ENCODE measurements at places on chromosomes 13 and 19.

DNA sequence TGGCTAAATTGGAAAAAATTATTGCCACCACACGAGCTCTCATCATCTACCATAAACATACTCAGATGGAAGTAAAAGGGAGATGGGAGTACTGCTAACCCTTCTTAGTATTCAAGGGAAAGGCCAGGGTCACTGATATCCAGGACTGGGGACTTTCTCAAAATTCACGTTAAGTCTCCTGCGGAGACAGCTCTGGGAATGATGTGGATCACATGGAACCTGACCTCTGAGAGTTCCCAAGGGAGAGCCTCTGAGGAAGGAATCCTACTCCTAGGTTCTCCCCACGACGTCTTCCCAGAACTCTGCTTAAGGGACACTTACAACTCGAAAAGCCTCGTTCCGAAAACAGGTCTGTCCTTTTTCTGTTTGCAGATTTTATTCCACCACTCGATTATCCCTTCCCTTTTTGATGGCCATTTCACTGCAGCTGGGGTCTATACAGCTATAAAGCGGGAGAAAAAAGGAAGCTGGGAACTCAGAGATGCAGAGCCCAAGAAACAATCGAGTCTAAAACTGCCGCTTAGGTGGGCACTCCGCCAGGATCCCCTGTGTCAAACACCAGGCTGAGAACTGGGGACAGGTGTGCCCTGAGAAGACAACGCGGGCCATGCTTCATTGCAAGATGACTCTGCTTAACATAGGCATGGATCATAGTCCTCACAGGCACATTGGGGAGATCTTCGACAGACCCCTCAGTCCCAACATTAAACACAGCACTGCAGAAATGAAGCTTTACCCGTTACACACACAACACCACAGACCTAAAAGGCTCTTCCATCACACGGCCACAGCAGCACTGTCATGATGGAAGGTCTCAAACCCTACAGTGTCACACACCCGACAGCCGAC is 823 bp upstream of the ZNF567 start:
- no peak for DNase-seq

GRCh38 chr13:59755632-59756290 is 408.0 kb downstream of the DIAPH3 start:
- DNase-seq = no peak

GRCh38 chr13:64716936-64717335 is 2513.2 kb downstream of the PCDH9 start:
- DNase-seq = no peak

DNA sequence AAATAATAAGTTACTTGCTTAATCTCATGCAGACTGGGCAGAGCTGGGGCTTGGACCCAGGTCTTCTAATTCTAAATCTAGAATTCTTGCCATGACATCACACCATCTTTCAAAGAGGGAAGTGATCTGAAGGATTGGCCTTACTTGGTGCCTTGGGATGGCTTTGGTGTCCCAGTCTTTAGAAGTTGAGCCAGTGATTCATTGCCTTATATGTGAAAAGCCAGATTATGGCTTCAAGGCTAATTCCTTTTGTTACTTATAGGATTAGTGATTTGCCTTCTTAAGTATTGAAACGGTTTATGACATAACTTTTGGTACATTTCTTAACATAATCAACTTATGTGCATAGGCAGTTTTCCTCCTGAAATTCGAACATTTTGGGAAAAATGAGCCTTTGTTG is 14.9 kb downstream of the COG3 start:
- no peak for DNase-seq

DNA sequence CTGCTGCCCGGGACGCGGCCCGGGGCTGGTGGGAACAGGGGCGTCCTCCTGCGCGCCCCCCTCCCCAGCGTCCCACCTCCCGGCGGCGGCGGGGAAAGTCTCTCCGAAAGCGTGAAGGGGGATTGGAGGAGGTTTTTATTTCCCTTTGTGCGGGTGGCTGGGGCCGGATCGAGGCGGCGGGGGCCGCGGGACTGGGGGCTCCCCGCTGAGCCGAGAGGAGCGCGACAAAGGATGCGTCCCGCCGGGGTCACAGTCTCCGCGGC is 132 bp downstream of the SHD start:
- DNase-seq = no peak

DNA sequence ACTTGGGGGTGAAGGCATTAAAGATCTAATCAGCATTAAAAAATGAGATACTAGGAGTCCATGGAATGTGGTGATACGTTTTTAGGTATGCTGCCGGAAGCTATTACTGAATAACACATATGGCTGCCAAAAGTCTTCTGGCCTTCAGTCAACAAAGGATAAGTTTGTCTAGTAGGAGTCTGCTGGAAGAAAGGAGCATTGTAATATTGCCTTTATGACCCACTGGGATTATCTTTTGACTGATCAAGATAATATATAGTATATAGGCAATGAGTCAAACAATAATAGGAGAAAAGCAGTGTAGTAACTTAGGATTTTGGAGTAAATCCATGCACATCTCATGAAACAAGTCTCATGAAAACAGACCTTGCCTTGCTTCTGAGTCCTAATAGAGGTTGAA is 295.4 kb downstream of the SLITRK6 start:
- DNase-seq = peak; percentile 11

GRCh38 chr13:50128428-50128931 is 113.2 kb downstream of the KCNRG start:
- DNase-seq = no peak

GRCh38 chr19:15529774-15530372 is 21.5 kb downstream of the CYP4F22 start:
- no peak for DNase-seq

GRCh38 chr13:86066611-86067365 is 267.6 kb upstream of the SLITRK6 start:
- no peak for DNase-seq

DNA sequence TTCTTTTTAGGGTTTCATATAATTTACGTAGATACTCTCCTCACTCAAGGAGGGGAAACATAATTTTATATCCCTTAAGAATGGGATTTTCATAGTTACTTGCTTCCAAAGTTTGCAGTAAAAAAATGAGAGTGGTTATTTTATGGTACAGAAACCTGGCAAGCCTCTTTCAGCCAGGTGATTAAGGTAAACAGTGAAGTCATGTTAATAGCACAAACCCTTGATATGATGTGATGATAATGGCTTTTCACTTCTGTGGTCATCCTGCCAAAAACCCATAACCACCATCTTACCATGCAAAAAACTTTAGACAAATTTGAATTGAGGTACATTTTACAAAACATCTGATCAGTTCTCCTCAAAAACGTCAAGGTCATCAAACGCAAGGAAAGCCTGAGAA is 517.8 kb downstream of the SLITRK5 start:
- DNase-seq = no peak

GRCh38 chr19:55440411-55441105 is 2.5 kb downstream of the SHISA7 start:
- DNase-seq = no peak

- DNase-seq = no peak
Measured at GRCh38 chr19:54208784-54209057, 8.1 kb downstream of the RPS9 start.

DNA sequence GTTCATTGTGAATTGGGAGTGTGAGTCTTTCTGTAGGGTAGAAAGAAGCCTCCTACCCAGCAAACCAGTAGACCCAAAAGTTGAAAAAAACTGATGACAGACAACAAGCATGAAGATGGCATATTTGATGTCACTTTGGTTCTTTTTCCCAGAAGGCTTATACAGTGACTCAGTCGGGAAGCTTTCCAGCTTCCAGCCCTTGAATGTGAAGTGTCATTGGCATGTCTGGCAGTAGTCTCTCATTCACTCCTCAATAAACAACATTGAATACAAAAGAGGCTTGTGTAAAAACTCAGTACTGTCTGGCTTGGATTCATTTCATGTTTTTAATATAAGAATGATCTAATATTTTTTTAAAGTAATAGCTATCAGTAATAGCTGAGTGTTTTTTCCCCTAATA is 68.7 kb downstream of the IPO5 start:
- DNase-seq = peak; percentile 33

DNA sequence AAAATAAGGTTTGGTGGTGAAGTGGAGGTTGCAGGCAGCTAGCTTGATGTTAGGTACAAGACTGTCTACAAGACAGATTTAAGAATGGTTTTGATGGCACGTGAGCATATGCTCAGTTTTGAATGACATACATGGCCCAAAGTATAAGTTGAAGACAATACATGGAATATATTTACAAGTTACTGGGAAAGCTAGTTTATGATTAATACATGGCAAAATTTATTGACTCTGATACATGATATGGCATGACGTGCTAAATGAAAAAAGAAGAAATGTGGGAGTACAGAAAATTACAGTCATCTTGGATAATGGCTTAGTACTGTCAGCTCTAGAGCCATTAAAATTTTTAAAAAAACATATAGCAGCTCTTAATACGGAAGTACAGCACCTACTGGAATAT is 4.4 kb downstream of the KLF5 start:
- DNase-seq = no peak

GRCh38 chr19:33344573-33344925 is 29.0 kb upstream of the CEBPG start:
- DNase-seq = no peak

DNA sequence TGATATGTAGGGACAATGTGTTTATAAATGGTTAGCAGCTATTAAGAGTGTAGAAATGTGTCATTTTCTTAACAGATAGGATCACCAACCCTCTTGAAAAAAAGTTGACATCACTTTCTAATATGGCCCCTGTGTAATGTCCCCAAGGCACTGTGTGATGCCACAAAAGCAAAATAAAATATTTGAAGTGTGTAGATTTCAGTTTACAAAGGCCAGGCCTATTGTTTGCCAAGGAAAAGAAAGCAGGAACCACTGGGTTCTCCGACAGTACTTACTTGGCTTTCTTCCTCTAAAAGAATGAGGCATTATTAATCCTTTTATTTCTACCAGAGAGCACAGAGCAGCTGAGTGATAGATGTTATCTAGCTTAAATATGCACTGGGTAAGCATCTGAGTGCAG is 10.5 kb upstream of the GJA3 start:
- DNase-seq = no peak

DNA sequence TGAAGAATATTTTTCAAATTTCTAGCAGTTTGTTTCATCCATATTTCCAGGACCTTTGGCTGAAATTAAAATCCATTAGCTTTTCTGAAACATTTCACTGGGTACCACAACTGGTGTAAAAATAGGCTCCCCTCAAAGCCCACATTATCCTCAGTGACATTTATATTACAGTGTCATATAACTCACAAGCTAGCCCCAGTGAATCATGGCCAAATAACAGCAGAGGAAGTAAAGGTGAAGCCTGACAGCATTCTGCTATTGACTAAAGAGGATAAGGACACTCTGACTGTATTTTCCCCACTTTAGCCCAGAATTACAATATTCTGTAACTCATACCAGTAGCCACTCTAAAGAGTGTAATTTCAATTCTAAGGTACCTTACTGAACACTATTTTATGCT is 21.9 kb downstream of the KCTD12 start:
- no peak for DNase-seq

DNA sequence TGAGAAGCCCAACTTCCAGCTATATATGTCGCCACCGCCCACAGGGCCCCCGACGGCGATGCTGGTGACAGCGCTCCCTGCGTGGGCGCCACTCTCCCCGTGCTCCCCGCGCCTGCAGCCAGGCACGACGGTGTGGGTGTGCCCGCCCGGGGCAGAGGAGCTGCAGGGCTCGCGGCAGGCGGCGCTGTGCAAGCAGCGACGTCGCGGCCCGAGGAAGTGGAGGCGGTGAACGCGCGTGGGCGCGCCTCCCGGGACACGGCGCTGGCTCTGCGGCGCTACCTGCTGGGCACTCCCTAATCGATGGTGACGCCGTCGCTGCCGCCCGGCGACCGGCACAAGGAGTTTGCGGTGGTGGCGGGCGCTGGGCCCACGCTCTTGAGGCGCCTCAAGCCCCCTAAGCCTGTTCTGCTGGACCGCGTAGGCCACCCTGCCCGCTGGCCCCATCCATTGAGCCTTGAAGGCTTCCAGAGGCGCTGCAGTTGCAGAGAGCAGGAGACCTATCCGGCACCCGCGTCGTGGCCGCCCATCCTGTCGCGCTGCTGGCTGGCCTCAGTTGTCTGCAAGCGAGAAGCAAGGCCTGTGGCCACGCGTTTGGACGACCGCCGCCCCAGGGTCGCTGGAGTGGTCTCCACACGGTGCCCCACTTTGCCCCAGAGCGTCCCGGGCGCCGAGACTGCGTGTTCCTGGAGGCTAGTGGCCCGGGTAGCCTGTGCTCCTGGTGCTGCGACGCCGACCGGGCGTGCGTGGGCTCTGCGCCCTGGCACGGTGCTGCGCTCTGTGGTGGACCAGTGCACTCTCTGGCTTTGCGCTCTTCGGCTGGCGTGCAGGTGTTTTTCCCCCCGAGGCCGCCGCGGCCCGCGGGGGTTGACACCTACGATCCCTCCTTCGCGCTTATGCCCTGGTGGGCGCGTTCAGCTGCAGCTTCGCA is 23.1 kb downstream of the LRFN3 start:
- DNase-seq = peak; percentile 75

- no peak for DNase-seq
Measured at GRCh38 chr13:94677799-94678198, 34.5 kb downstream of the SOX21 start.

DNA sequence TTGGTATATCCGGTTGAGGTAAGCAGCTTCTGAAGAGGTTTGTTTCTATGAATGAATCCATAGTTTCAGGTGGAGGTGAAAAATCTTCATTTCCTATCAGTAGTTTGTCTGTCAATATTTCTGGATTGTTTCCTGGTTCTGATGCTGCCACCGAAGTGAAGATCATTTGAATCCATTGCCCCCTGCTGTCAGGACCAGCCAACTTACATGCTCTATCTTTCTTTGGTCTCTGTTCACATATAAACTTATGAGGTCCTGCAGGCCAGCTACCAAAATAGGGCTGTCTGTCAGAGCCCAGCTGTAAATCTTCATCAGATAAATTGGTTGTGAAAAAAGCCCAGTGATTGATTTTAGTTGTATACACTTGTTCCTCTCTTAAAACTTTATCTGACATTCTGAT is 15.2 kb upstream of the N4BP2L1 start:
- peak; percentile 28 for DNase-seq

DNA sequence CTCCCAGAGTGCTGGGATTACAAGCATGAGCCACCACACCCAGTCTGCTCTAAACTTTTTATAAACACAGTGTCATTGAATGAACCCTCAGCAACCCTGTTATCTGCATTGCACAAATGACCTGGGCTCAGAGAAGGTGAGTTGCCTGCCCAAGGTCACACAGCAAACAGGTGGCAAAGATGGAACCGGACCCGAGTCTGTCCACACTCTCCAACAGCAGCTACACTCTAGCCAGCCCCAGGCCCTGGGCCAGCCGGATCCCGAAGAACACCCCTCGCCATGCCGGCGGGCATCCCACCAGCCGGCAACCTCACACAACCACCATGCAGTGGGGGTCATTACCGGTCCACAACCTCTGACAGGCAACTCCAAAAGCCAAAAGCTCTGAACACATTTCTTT is 14.5 kb downstream of the ERCC2 start:
- DNase-seq = no peak

DNA sequence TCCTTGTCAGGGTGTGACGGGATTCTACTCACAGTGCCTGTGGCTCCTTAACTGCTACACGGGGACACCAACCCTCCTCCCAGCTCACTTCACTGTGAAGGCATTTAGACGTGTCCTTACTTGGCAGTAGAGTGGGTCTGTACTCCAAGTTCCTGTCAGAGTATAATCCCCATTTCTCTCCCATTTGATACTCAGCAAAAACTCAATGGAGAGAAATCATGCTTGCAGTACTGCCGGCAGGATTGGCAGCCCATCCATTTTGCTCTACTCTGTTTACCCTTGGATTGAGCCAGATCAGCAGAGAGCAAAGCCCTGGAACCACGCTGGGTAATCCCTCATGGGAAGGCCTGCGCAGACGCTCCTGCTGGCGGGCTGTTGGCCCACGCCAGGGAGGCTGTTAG is 28.9 kb downstream of the ARL11 start:
- no peak for DNase-seq
